Peyer's patch (tissue), 4 donors: ENCODE measurements at places on chromosomes 1 and 21. TPM values are rescaled to one million over a fixed set of nuclear protein-coding genes. Genes with fewer than 3 reads are reported as not detected.

CCDC27 gene
- not detected for total RNA-seq

DNA sequence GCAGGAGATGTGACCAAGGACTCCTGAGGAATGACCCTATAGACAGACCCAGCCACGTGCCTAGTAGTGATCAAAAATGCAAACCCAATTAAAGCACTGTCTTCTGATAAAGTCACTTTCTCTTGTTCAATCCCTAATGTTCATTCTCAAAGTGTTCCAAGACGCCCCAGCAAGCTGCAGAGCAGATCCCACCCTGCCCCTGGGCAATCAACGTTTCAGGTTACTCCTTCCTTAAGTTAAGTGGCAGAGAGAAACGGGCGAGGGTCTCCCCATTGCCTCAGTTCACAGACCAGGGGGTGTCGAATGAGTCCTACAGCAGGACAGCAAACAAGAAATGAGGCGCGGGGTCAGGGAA lies 699 bp upstream of the RGS2 start:
- H3K36me3 ChIP-seq, result peaks cover 25% of the 10 kb centered on the region
- no peak for DNase-seq
- peak overlapping the region; percentile 91 for H3K27ac ChIP-seq
- H3K4me1 ChIP-seq, result no peaks in the 10 kb centered on the region

SYT6 gene
- not detected for total RNA-seq

- H3K4me1 ChIP-seq, result no peaks in the 10 kb centered on the region
- H3K27ac ChIP-seq, result no peak overlapping the region
- DNase-seq, result no peak
- H3K36me3 ChIP-seq, result no peaks in the 10 kb centered on the region
Observed at GRCh38 chr1:197464044-197464443, 196.0 kb downstream of the CRB1 start.

- no peak overlapping the region for H3K27ac ChIP-seq
- no peak overlapping the region for H3K4me3 ChIP-seq
- H3K4me1 ChIP-seq, result no peaks in the 10 kb centered on the region
- H3K27me3 ChIP-seq, result no peaks in the 10 kb centered on the region
- DNase-seq, result no peak
Observed at GRCh38 chr1:92679980-92680379, 104.9 kb downstream of the EVI5 start.

- DNase-seq, result no peak
- no peak overlapping the region for H3K27ac ChIP-seq
- no peaks in the 10 kb centered on the region for H3K4me1 ChIP-seq
- H3K4me3 ChIP-seq, result no peak overlapping the region
- no peaks in the 10 kb centered on the region for H3K36me3 ChIP-seq
Observed at GRCh38 chr1:53754484-53755312, 15.7 kb upstream of the GLIS1 start.

- peaks cover 8% of the 10 kb centered on the region for H3K4me1 ChIP-seq
- no peak overlapping the region for H3K4me3 ChIP-seq
- H3K27me3 ChIP-seq, result no peaks in the 10 kb centered on the region
- H3K27ac ChIP-seq, result no peak overlapping the region
- DNase-seq, result no peak
Observed at GRCh38 chr1:61046434-61046833, 35.9 kb upstream of the NFIA start.

DNA sequence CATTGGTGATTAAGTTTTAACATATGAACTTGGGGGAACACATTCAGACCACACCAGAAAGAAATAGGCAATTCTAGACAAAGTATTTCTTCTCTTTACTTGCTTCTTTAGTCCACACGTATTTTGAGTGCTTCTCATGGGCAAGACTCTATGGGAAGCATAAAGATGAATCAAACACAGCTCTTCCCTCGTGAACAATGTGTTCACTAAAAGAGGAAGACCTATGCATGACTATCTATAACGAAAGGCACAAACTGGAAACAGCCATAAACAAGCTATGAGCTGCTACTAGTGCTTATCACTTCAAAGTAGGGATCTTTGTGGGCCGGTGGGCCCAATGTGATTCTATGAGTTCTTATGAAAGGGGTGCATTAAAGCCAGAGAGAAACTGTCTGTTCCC lies 53.0 kb upstream of the PRDX6 start:
- no peaks in the 10 kb centered on the region for H3K36me3 ChIP-seq
- no peak for DNase-seq
- no peak overlapping the region for H3K4me3 ChIP-seq
- no peaks in the 10 kb centered on the region for H3K27me3 ChIP-seq
- no peaks in the 10 kb centered on the region for H3K4me1 ChIP-seq

- H3K36me3 ChIP-seq, result no peaks in the 10 kb centered on the region
- no peak for DNase-seq
- no peaks in the 10 kb centered on the region for H3K4me1 ChIP-seq
Observed at GRCh38 chr1:19222979-19223824, 13.1 kb upstream of the UBR4 start.

SLC1A7 gene
- 12.8 TPM for total RNA-seq

MYBPHL gene
- total RNA-seq, result not detected

- H3K27me3 ChIP-seq, result no peaks in the 10 kb centered on the region
- H3K4me1 ChIP-seq, result peaks cover 15% of the 10 kb centered on the region
- H3K36me3 ChIP-seq, result no peaks in the 10 kb centered on the region
- no peak for DNase-seq
Observed at GRCh38 chr1:200128081-200128480, 100.6 kb downstream of the NR5A2 start.

- DNase-seq, result no peak
- H3K36me3 ChIP-seq, result no peaks in the 10 kb centered on the region
- H3K4me1 ChIP-seq, result no peaks in the 10 kb centered on the region
- no peak overlapping the region for H3K4me3 ChIP-seq
Observed at GRCh38 chr21:15221799-15222386, 157.1 kb upstream of the NRIP1 start.

GRCh38 chr1:247332623-247333361 lies 1.1 kb upstream of the ZNF496 start:
- H3K27ac ChIP-seq, result peak overlapping the region; percentile 75
- peak overlapping the region; percentile 99 for H3K4me3 ChIP-seq
- H3K36me3 ChIP-seq, result no peaks in the 10 kb centered on the region
- H3K27me3 ChIP-seq, result no peaks in the 10 kb centered on the region
- peak; percentile 58 for DNase-seq
- peaks cover 15% of the 10 kb centered on the region for H3K4me1 ChIP-seq

GRCh38 chr1:90761781-90762589 lies 44.9 kb upstream of the BARHL2 start:
- no peak overlapping the region for H3K4me3 ChIP-seq
- DNase-seq, result no peak
- no peaks in the 10 kb centered on the region for H3K4me1 ChIP-seq

DNASE2B gene
- not detected for total RNA-seq

PIAS3 gene
- total RNA-seq, result 8.9 TPM

WLS gene
- 46.1 TPM for total RNA-seq

- no peaks in the 10 kb centered on the region for H3K4me1 ChIP-seq
- no peaks in the 10 kb centered on the region for H3K27me3 ChIP-seq
- no peak overlapping the region for H3K27ac ChIP-seq
- H3K4me3 ChIP-seq, result no peak overlapping the region
Observed at GRCh38 chr1:60547821-60548220, 474.3 kb upstream of the C1orf87 start.

DNA sequence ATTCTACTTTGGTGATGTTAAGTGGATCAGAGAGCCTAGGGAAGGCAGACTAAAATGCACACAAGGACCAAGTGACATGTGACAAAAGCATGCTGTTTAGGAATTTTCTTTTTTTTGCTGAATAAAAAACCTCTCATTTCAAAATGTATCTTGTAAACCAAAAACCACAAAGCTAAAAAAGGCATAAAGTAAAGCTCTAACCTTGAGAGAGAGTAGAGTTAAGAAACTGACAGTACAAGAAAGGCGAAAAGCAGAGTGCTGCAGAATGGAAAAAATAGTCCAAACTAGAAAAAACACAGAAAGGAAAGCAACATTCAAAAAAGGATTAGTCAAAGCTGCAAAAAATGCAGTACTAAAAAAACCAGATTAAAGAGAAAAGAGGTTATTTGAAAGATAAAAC lies 76.5 kb downstream of the EPS15 start:
- no peaks in the 10 kb centered on the region for H3K36me3 ChIP-seq
- no peaks in the 10 kb centered on the region for H3K4me1 ChIP-seq
- no peak for DNase-seq
- H3K27ac ChIP-seq, result no peak overlapping the region
- no peak overlapping the region for H3K4me3 ChIP-seq

GRCh38 chr1:37732111-37732780 lies 32.7 kb downstream of the EPHA10 start:
- DNase-seq, result peak; percentile 79
- no peak overlapping the region for H3K27ac ChIP-seq
- H3K36me3 ChIP-seq, result no peaks in the 10 kb centered on the region
- no peaks in the 10 kb centered on the region for H3K27me3 ChIP-seq
- no peaks in the 10 kb centered on the region for H3K4me1 ChIP-seq
- H3K4me3 ChIP-seq, result no peak overlapping the region

DNA sequence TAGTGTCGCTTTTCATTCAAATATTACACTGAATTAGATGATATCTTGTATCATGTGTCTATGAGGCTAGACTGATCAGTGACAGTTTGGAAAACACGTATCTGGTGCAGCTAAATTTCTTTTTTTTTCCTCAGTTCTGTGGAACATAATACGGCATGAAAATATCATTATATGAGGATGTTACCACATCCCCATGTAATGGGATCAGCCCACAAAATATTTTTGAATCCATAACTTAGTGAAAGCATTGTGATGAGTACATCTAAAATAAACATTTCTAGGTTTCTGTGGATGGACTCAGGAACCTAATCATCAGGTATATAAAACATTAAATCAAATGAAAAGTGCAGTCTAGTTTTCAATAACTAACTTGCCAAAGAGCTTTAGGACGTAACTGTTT lies 356.3 kb downstream of the USP25 start:
- no peaks in the 10 kb centered on the region for H3K36me3 ChIP-seq
- no peak overlapping the region for H3K4me3 ChIP-seq
- no peaks in the 10 kb centered on the region for H3K27me3 ChIP-seq
- no peaks in the 10 kb centered on the region for H3K4me1 ChIP-seq
- H3K27ac ChIP-seq, result no peak overlapping the region

DNA sequence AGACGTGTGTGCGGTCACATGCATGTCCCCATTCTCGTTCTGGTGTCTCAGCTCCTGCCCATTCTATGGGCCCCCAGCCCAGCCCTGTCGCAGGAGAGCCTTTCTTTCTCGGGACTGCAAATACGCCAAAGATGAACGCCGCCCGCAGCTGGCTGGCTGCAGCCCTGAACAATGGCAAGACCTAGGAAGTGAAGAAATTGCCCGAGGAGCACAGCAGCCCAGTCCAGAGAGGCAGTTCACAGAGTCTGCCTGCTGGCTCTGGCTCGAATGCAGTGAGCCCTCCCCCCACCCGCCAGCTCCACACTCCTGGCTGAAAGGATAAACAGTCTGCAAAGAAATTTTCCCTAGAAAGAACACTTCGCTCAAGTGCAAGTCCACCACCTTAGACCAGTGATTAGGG lies 23.3 kb downstream of the PAX7 start:
- H3K4me3 ChIP-seq, result no peak overlapping the region
- no peaks in the 10 kb centered on the region for H3K27me3 ChIP-seq
- no peak for DNase-seq
- H3K27ac ChIP-seq, result no peak overlapping the region
- H3K4me1 ChIP-seq, result no peaks in the 10 kb centered on the region

- no peaks in the 10 kb centered on the region for H3K4me1 ChIP-seq
- H3K27ac ChIP-seq, result no peak overlapping the region
- no peak for DNase-seq
- no peak overlapping the region for H3K4me3 ChIP-seq
- no peaks in the 10 kb centered on the region for H3K27me3 ChIP-seq
Observed at GRCh38 chr1:200934676-200935245, 40.1 kb downstream of the INAVA start.

- H3K27ac ChIP-seq, result no peak overlapping the region
- no peak for DNase-seq
- H3K4me3 ChIP-seq, result no peak overlapping the region
- H3K4me1 ChIP-seq, result no peaks in the 10 kb centered on the region
- H3K27me3 ChIP-seq, result no peaks in the 10 kb centered on the region
- no peaks in the 10 kb centered on the region for H3K36me3 ChIP-seq
Observed at GRCh38 chr21:25036775-25037174, 570.5 kb downstream of the MRPL39 start.

DNA sequence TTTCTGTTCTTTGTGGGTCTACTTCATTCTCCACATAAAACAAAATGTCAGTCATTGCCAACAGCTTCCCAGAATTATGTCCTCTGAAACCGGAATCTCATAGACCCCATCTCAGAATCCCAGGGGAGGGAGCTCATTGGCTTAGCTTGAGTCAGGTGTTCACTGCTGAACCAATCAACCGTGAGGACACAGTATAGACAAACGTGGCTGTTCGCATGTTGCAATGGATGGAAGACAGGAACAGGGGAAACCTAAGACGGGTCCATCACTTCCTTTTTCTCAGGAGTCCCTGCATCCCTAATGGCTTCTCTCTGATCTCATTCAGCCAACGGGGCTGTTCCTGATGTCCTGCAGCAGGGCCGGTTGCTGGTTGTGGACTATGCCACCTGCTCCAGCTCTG lies 9.1 kb downstream of the CELA2A start:
- no peak overlapping the region for H3K4me3 ChIP-seq
- H3K27ac ChIP-seq, result no peak overlapping the region
